Left ventricle myocardium superior (tissue), 1 donor: ENCODE measurements at places on chromosomes 6 and 20.

DNA sequence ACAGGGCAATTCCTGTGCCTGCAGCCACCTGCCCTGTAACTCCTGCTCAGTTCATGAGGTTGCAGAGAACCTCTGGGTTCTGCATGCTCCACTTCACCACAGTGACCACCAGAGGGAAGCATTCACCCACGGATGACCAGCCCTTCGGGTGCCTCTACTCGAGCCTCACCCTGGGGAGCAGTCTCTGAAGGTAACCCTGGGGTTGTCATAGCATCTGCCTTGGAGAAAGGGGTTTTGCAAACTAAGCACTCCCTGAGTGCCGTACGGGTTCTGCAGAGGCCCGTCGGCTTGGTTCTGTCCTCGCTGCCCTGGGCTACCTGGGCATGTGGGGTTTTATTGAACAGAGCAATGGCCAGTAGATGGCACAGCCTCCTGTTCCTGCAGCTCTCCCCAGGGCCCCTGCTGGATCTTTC lies 10.2 kb upstream of the CST5 start:
- peak; percentile 39 for DNase-seq

- no peak for DNase-seq
Measured at GRCh38 chr6:25458485-25458884, 179.3 kb downstream of the CARMIL1 start.

DNA sequence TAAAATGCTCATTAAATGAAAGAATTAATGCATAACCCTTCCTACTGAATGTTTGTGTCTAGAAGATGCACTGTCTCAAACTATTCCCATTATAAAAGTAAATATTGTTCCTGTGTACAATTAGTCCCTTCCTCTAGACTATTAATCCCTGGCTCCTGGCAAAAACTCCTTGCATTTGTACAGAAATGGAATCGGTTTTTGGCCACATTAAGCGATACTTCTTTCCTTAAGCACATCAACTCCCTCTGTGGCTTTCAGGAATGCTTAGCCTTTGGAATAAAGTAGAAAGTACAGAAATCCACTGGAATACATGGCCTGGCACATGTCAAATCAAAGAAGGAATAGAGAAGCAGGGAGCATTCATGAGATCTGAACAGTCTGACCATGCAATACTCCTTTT lies 179.8 kb downstream of the GMPR start:
- DNase-seq = no peak

DNA sequence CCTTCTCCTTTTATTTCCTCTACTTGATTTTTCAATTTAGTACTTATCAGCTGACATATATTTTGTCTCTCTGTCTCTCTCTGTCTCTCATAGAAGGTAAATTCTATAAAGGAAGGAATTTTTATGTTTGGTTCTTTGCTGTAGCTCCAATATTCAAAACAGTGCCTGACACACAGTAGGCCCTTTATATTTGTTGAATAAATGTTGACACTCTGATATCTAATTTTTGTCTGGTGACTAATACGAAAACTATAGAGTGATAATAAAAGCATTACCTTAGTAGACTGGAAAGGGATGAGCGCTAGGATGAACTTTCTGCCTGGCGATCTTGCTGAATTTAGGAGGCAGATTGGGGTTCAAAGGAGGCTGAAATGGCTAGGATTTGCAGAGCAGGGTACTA lies 42.8 kb downstream of the PTPN1 start:
- no peak for DNase-seq
